Endothelial cell (in vitro differentiated cells): ENCODE measurements at places on chromosomes 6 and 20.

GRCh38 chr6:99933129-99933528 is 60.9 kb downstream of the MCHR2 start:
- no peak for DNase-seq

- DNase-seq = no peak
These were observed 1.4 kb upstream of the SLC29A1 start for GRCh38 chr6:44221961-44222335.

DNA sequence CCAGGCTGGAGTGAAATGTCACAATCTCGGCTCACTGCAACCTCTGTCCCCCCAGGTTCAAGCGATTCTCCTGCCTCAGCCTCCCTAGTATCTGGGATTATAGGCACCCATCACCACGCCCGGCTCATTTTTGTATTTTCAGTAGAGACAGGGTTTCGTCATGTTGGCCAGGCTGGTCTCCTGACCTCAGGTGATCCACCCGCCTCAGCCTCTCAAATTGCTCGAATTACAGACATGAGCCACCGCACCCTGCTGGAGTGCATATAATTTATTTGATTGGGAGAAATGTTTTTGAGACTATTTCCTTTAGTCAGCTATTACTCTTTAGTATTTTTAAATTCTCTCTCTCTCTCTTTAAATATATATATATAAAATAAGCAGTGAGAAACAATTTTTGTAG is 29.8 kb downstream of the FAM83B start:
- no peak for DNase-seq

DNA sequence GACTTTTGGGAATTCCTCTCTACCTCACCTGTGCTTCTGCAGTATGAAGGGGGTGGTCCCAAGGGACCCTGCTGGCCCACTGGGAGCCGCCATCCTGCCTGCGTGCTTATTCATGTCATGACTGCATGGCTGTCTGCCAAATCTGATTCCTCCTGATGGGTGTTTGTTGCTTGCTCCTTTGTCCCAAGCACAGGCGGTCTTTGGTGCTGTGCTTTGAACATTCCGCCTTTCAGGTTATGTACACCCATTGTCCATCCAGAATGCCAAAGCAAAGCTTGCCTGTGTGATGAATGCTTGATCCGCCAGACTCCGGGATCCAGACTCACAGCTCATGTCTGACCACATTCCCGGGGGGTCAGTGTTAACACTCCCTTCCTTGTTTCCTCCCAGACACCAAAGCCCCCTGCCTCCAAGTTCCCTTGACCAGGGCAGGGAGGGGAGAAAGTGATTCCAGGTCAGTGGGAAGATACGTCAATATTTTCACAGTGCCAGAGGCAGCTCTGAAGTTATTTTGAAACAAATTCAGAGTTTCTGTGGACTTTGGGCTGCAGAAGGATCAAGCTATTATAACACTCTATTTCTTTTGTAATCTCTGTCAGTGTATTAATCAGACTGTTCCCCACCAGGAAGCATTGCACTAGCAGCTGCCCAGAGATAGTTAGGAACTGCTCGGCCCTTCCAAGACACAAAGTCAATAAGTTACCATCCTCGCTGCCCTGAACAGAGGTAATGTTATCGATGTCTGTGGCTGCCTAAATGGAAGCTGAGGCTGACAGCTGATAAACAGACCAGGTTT is 9.5 kb downstream of the DAAM2 start:
- DNase-seq = no peak

DNA sequence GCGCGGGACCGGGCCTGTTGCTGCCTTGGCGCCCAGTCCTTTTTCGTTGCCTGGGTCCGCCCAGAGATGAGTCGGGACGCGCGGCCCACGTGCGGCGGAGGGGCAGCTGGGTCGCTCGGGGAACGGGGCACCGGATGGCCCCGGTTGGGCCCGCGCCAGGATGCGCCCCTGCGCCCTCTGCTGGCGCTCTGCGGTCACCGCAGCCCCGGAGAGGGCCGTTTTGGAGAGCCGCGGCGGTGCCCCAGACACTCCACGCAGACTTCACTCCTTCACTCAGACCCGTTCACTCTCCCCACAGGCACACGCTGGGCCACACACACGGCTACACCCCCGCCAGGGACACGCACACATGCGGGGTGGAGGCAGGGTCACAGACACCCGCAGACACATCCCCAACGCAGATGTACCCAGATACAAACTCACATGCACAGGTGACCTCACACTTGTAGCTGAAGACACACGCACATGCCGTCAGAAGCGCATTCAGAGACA is 38.8 kb downstream of the SRC start:
- peak; percentile 84 for DNase-seq

DNA sequence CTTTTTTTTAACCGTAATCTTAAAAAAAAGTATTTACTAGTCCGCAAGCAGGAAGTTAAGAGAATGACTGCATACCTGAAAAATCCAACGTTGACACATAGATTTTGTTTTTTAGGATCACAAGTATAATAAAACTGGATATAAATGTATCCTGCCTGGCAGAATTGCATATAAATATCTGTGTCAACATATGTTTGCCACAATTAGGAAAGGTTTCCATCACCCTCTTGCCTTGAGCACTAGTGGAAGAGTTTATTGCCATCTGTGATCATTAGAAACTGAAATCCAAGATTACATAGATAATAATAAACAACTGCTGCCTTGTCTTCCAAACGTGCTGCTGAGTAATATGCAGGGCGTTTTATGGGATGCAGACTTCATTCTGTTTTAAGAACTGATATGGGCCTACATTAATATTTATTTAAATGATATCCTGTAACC is 27.9 kb downstream of the PLEKHG1 start:
- DNase-seq = no peak

GRCh38 chr6:131998255-131998982 is 47.2 kb upstream of the CCN2 start:
- no peak for DNase-seq

DNA sequence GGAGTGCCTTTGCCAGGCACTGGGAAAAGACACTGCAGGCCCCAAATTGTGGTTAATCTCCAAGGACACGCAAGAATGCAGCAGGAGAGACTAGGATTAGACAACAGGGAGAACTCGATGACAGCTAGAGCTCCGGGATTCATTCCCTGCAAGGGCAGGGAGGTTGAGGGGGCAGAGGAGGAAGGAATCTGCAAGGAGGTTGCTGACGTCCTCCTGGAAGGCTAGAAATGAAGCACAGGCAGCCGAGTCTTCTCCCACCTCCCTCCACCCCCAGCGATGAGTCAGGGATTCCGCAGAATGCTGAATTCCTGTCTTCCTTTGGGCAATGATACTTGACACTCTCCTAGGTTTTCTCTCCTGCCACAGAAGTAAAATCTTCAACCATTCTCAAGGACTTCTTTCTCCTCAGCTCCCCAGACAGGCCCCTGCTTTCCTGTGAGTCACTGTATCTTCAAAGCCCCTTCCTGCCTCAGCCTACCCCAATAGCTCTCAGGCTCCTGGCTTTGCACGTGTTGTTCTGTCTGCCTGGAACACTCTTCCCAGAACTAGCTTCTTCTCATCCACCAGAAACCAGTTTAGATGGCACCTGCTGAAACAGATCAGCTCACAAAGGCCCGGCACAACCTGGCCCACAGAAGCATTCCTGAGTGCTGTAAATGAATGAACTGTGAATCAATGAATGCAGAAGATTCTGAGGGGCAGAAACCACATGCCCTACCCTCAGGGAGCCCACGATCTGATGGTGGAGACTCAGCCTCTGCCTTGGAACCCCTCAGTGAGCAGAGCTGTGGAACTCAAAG is 85.6 kb downstream of the MRPL14 start:
- DNase-seq = no peak

GRCh38 chr6:124475176-124475575 is 487.1 kb upstream of the RNF217 start:
- no peak for DNase-seq

GRCh38 chr20:57581202-57582028 is 20.5 kb downstream of the PCK1 start:
- no peak for DNase-seq

DNA sequence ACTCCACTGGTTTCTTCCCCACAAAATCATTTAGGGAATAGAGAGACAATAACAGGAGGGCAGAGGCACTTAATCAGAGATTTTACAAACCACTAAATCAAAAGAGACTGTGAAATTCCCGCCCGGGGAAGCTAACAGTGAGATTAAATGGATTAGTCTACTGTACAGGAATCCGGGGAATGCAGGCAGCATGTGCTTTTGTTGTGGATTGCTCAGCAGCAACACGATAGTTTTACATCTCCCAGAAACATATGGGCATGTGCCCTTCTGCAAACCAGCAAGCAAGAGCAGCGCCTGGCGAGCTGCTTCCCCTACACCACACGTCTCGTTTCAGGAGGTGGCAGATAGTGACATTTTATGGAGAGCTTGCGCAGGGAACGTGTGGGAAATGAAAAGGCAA is 382.3 kb downstream of the CD83 start:
- DNase-seq = no peak

DNA sequence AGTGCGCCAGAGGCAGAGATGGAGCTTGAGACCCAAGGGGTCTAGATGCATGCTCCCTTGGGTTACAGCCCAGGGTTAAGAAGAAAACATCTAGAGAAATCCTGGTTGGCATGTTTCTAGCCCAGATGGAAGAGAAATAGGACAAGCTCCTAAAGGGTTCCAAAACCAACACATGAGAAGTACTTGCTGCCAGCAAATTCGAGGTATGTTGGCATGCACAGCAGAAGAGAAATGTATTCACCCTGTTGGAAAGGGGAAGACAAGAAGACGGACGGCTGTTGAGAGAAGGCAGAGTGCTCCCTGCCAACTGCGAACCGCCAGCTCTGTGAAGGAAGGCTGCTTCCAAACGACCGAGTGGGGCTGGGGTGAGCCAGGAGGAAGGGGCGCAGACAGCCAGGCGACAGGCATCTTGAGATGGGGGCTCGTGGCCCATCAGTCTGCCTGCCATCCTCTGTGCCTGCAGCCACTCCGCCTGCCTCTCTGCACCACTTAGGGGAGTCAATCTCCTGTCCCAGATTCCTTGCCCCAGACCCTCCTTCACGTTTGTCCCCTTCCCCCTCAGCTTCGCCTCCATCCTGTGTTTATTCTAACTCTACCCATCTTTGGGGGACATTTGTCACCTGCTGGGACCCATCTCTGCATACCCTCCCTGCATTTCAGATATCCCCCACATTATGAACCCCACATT is 249.2 kb downstream of the CDC5L start:
- DNase-seq = no peak

GRCh38 chr6:152068622-152069261 is 261.3 kb downstream of the ESR1 start:
- DNase-seq = no peak

DNA sequence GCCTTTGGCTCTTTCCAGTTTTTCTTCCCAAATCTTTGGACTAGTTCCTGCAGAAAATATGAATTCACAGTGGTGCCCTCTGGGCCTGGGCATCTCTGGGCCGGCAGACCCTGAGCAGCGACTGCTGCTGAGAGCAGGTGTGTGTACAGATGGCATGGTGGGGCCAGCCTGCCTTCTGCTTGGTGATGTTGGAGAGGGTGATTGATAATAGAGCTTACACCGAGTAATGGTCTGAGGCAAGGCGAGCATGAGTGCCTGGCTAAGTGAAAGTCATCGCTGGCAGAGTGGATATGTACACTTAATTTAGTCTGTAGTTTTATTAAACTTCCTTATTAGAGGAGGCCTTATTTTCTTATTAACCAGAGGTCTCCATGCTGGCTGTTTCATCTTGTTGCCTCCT is 156.9 kb downstream of the CDKAL1 start:
- no peak for DNase-seq

- DNase-seq = no peak
These were observed 8.2 kb upstream of the CD83 start for GRCh38 chr6:14109411-14109826.

DNA sequence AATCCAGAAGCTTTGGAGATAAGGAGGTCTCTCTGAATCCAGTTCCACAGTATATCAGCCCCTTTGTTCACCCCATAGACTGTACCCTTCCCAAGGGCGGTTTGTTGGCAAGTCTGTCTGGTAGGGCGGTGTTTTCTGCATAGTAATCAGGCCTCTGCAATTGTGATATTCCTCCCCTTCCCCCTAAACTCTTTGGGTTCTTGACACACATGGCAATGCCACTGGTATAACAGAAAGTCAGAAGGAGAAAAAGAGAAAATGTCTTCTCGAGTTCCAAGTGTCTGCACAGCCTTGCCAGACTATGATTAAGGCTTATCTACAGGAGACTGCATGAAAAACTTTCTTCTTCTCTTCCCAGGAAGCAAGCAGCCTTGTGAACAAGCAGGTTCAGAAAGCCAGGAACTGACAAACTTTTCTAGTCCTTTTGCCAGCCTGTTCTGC is 45.6 kb downstream of the FOXO3 start:
- DNase-seq = no peak

- no peak for DNase-seq
These were observed 193.2 kb upstream of the SALL4 start for GRCh38 chr20:51995551-51995951.

DNA sequence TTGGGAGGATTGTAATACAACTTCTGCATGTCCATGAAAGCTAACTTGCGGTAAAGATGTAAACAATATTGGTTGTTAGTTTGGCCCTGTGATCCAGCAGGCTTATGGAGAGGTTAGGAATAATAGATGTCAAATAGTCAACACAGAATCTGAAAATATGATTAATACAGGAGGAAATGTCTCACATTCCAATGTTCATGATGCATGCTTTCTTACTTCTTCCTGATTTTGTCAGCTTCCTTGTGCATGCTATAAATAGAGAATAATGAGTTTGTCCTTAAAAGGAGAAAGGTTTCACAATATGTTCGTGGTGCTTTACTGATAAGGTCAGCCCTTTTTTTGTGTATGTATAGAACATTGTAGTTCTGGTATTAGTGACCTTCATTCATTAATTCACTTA is 136.7 kb downstream of the MMUT start:
- DNase-seq = no peak

GRCh38 chr6:106530502-106530901 is 98.8 kb downstream of the RTN4IP1 start:
- DNase-seq = no peak

GRCh38 chr6:51490101-51490500 is 597.3 kb downstream of the PKHD1 start:
- no peak for DNase-seq

GRCh38 chr6:130604841-130605399 is 222.3 kb upstream of the SMLR1 start:
- DNase-seq = no peak

DNA sequence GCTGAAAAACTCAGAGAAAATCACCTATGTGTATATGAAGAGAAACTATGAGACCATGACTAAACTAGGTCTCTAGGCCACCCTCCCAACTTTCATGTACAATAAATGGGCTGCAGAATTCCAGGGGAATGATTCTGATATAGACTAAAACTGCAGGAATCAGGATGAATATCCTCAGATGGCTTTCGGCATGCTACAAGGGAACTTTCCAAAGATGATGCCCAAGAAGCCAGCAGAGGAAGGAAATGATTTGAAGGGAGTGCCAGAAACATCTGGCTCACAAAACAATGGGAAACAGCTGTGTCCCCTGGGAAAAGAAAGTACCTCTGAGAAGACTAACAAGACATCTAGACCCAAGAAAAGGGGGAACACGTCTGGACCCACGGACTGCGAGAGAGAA is 41.1 kb downstream of the PLN start:
- no peak for DNase-seq

DNA sequence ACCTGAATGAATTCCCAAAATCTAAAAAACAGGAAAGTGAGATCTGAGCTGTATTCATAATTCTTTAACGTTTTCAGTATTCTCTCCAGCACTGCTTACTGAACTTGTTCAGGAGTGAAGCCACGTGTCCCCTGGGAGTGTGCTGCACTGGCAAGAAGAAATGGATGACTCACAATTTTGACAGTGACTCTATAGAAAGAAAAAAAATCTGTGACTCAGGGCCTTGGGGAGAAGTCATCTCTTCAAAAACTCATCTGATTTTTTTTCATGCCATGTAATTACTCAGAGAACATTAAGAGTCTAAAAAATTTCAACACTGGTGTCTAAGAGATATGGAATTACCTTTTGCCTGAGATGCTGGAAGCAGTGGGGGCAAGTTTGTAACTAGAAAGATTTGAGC is 39.7 kb downstream of the ANKEF1 start:
- DNase-seq = no peak
